ENCODE measurements at places on chromosomes 3 and 15. TPM values are rescaled to one million over a fixed set of nuclear protein-coding genes. Genes with fewer than 3 reads are reported as not detected.

LRTM1 gene
- not detected for total RNA-seq

GPR27 gene
- total RNA-seq: 43.6 TPM

GRCh38 chr3:157530637-157531300 lies 27.6 kb upstream of the VEPH1 start:
- no peak for DNase-seq

ZIC1 gene
- total RNA-seq: 20.0 TPM

- no peak for DNase-seq
These were observed 346.0 kb downstream of the NLGN1 start for GRCh38 chr3:173743516-173743915.

UTS2B gene
- 0.41 TPM for total RNA-seq

CFAP100 gene
- total RNA-seq: 3.7 TPM

TRPM1 gene
- total RNA-seq: not detected

DNA sequence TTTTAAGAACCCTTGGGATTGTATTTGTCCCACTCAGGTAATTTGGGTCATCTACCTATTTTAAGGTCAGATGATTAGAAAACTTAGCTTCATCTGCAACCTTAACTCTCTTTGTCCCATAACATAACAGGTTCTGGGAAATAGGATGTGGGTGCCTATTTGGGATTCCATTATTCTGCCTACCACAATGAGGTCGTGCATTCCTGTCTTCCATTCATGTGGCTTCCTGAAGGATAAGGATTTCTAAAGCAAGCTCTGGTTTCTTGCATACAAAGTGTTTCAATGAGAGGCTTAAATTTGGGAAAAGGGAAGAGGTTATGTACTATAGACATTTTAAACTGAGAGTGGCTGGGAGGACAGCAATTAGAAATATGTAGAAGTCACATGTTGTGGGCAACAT lies 190.3 kb downstream of the MCTP2 start:
- no peak for DNase-seq

DNA sequence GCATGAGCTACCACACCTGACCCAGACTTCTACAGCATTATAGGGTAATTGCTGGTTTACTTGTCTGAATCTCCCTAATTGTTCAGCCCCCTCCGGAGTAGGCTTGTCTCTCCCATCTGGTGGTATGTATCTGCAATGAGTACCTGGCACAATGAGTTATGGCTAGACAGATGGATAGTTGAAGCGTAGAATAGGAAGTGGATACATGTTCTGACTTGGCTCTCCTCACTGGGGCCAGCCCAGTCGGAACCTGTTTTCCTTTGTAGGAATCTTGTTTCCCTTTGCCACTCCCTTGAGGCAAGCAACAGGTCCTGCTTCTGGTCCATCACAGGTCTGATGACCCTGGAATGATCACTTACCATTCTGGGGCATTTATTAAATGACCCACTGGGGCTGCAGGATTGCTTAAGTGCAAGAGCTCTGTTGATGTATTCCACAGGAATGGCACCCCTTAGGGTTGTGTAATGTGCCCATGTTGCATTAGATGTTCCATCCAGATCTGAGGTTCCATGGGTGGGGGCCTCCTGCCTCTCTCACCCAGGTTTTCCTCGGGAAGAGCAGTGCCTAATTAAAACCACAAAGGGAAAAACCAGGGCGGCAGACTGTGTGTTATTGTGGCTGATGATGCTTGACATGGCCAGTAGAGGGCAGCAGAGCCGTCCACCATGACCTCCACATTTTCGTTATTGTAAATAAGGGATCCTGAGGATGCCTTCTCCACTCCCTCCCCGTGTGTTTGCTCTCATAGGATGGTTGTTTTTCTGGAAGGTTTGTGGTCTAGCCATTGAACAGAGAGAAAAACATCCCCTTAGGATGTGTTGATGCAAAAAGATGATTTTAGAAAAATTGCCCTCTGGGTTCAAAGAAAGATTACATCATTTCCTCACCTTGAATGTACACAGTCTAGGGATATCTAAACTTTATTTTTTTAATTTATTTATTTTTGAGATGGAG lies 58.0 kb downstream of the CMTM8 start:
- peak; percentile 68 for DNase-seq

GRCh38 chr3:112671930-112672715 lies 31.2 kb upstream of the CCDC80 start:
- DNase-seq: no peak

GOLGA6L26 gene
- total RNA-seq: not detected

- no peak for DNase-seq
These were observed 200.3 kb downstream of the ZNF621 start for GRCh38 chr3:40725031-40725430.

MYEF2 gene
- 117 TPM for total RNA-seq

Measured in frontal cortex (tissue), 4 donors.